CD4-positive, alpha-beta T cell treated with Interleukin-15 for 1 hour (primary cell): ENCODE measurements at places on chromosomes 5 and 9.

GRCh38 chr9:38342532-38342931 lies 50.0 kb upstream of the ALDH1B1 start:
- no peak for DNase-seq

- no peak for DNase-seq
Measured at GRCh38 chr5:131393498-131393968, 129.7 kb downstream of the CDC42SE2 start.

DNA sequence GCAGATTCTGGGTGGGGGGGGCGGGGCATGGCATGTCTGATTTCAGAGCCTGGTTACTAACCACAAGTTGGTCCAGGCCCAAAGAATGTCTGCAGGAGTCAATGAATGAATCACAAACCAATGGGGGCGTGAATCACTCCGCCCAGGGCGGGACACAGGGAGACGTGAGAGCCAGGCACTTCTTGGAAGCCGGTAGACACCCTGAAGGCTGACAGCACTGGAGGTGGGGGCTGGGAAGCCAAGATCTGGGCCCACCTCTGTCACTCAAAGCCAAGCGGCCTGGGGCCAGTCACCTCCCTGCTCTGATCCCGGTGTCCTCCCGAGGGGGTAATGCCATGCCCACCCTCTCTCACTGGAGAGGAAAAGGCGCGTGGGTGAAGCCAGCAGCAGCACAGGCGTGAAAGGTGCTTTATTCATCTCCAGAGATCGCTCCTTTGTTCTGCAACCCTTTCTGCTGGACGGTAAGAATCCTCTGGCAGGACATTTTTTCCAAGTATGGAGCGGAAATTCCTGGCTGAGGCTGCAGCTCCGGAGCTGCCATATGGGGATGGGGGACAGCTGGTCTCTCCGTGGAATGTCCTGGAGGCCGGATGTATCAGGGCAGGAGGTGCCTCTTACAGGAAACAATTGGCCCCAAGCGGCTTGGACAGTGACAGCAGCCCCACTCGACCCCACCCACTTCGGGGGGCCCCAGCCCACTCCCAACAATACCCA lies 85.0 kb downstream of the STK10 start:
- DNase-seq = no peak

DNA sequence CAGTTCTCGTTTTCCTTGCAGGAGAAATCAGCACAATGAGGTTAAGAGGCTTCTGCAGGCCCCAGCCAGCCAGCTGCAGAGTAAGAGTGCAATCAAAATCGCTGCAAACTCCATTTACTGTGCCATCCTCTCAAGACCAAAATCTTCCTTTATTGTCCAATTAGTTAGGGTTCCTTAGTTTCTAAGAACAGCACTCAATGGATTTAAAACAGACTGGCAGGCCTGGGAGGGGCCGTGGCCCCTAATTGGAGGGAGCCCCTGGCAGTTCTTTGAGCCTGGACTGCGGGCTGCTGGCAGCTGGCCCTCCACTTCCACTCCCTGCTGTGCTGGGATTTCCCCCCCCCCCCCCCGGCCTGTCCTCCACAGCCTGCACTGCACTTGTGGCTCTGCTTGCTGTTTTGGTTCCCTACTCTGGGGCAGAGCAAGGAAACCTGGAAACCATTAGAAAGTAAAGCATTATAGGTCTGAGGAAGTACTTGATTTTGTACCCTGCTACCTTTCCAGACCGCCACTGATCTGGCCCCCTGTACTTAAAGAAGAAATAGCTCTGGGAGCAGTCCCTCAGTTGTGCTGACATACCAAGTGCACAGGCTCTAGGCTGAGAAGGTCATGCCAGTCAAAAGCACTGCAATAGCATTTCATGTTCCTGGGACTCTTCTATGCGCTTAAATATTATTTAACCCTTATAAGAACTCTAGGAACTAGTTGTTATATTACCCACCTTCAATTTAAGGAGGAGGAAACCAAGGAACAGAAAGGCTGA lies 129.0 kb downstream of the APBA1 start:
- no peak for DNase-seq

- DNase-seq = peak; percentile 86
Measured at GRCh38 chr5:181243564-181244343, at the start of gene RACK1. Gene RACK1 (minus strand): TSS chr5:181243906. CDS start chr5:181243800, 106 bp downstream.

- no peak for DNase-seq
Measured at GRCh38 chr9:5899292-5899691, 8.6 kb downstream of the MLANA start.

DNA sequence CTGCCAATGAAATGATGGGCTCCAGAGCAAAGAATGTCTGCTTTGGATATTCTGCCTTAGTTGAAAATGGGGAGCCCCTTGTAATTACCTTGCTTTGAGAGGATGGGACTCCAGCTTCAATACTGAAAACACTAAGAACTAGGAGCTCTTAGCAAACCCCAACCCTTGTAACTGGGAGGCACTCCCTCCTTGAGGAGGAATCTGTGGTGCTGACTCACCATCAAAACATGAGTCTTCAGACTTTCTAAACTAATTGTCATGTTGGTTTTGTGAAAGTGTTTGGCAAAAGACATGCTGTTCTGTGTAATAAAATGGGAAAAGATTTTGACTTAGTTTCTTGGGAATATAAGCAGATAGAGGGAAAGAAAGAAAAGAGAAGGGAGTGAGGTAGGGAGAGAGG lies 91.9 kb upstream of the PTPRD start:
- DNase-seq = no peak

GRCh38 chr5:79133657-79134451 lies 22.2 kb downstream of the BHMT start:
- DNase-seq = peak; percentile 50

DNA sequence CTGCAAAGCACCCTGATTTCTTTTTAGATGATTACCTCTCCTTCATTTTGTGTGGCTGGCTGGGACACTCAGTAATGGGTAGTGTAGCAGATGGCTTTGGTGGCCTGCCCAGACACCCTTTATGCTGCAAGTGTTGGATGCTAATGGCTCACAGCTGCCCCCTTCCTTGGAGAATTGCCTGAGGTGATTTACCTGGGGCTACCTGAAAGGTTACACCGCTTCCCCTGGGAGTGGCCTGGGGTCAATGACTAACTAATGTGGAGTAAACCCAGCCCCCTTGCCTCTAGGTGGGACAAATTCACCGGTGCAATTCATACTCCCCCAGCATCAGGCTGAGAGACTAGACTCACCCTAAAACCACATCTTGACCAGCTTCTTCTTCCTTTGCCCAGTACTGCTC lies 23.5 kb upstream of the HAND1 start:
- DNase-seq = no peak

- DNase-seq = no peak
Measured at GRCh38 chr9:131370638-131371037, 23.2 kb upstream of the PRRC2B start.

GRCh38 chr5:169763376-169764017 lies 126.4 kb downstream of the DOCK2 start:
- no peak for DNase-seq

DNA sequence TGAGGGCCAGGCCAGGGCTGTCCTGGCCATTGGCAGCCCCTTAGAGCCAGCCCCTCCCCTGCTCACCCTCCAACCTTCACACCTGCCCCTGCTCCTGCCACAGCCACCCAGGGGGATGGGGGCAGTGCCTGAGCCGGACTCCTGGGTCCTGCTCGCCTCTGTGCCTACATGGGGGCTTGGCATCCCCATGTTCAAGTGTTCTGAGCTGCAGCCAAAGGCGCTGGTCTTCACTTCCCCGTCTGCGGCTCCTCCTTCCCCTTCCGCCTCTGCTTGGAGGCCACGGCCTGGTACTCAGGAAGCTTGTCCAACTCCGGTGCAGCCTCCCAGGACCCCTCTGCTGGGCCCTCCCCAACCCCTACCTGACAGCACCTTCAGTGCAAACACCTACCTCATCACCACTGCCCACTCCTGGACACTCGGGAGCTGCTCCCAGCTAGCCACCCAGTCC lies 2.3 kb upstream of the DNLZ start:
- no peak for DNase-seq

DNA sequence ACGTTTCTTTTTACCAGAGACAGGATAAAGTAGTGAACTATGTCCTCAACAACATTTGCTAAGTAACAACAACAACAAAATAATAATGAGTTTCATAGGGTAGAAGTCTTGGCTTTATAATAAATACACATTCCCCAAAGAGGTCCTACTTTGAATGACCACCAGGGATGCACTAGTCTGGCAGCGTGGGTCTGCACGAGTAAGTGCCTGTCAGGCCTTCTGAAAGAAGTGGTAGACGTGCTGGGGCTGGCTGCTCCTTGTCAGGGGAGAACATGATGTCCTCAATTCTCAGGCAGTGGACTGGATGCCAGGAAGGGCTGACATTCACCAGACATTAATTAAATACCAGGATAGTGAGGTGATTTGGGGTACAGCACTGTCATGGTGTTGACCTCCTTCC lies 331.1 kb downstream of the TMEM38B start:
- DNase-seq = no peak

- DNase-seq = peak; percentile 67
Measured at GRCh38 chr9:133347515-133347984, 381 bp downstream of the MED22 start.

GRCh38 chr9:33379666-33380389 lies 22.5 kb downstream of the AQP7 start:
- no peak for DNase-seq

- no peak for DNase-seq
Measured at GRCh38 chr5:105573575-105573974, 2011.0 kb upstream of the NUDT12 start.

DNA sequence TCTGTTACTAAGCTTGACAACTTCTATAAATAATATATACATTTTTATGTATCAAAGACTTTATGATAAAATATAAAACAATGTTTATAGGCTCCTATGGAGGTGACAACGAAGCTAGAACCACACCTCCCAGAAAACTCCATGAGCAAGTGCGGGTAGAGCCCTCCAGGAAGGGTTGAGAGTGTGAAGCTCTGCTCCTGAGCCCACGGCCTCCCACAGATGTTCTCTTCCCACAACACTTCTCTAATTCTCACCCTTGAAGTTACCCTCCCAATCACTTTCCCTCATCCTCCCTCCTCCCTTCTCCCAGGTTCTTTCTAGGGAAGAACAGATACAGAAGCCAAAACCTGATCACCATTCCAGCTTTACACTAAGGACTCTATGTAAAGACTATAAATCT lies 427.6 kb downstream of the SPOCK1 start:
- no peak for DNase-seq

DNA sequence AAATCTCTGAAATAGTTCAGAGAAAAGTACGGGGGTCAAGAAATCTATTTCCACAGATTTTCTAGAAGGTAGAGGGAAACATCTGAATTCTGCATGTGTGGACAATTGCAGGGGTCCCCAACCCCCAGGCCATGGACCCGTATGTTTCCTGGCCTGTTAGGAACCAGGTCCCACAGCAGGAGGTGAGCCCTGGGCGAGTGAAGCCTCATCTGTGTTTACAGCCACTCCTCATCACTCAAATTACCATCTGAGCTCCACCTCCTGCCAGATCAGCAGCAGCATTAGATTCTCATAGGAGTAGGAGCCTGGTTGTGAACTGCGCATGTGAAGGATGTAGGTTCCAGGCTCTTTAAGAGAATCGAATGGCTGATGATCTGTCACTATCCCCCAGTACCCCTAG lies 200.5 kb upstream of the EDIL3 start:
- DNase-seq = no peak

- no peak for DNase-seq
Measured at GRCh38 chr9:111691672-111692329, 30.4 kb downstream of the GNG10 start.

DNA sequence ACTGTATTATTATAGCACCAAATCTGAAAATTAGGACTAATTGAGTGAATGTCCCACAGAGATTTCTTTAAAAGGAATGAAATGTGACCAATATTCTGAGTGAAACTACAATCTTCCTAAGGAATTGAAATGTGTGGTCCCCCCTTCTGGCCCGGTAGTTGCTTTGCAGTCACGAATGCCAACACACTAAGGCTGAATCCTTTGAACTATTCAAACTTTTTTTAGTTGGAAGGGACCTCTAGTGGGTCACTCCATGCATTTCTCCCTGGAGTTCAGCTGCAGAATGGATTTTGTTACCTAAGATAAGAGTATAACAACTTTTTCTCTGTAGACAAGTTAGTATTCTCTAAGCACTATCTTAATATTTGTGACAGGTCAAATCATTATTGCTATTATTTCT lies 2.8 kb downstream of the CDH6 start:
- no peak for DNase-seq

GRCh38 chr5:38845526-38846378 lies at the start of gene OSMR:
Gene OSMR (plus strand): TSS chr5:38846012. CDS start chr5:38869045, 23,033 bp downstream.
- no peak for DNase-seq

DNA sequence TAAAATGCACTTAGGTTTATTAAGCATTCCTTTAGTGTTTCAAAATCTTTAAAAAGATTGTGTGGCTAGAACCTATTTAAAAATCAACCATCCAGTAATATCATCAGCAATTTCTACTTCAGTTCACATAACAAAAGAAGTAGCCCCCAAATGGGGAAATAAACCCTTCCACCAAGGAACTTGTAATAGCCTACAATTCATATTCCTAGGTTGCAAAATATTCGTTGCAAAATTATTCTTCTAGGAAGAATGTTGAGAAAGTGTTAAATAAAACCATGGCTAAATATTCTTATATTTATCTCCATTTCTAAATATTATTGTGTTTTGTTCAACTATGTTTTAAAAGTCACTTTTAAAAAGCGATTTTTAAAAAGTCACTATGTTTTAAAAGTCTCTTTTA lies 177.9 kb upstream of the PRLR start:
- no peak for DNase-seq

- DNase-seq = no peak
Measured at GRCh38 chr5:90386099-90386710, 23.4 kb downstream of the CETN3 start.

DNA sequence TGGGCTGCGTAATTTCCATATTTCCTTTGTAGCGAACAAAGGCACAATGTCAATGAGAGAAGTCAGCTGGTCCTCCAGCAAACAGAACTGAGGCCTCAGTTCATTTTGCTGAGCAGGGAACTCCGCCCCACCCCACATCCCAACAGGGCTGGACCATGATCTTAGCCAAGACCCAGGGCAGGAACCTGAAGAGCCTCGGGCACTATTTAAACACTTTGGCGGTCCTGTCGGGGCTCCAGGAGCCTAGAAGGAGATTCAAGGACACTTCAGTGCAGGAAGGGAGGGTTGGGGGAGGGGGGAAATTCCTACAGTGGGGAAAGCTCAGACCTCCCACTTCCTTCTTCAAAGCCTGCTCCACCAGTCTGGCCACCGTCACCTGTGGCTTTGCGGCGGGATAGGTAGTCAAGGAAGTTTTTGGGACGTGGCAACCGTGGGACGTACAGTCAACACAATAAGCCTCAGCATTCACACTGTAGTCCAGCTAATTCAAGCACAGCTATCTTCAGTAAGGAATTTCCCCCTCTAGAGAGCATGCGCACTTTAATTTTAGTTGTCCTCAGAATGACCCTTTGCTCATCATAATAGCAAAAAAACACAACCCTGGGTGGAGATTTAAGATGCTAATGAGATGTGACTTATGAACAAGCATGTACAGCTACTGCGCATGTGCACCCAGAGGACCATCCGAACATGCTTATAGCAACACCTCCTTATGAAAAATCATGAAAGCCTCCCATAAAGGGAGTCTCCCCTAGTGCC lies 30.9 kb downstream of the S1PR3 start:
- DNase-seq = no peak

GRCh38 chr5:151739395-151739794 lies 19.0 kb downstream of the ATOX1 start:
- no peak for DNase-seq

- no peak for DNase-seq
Measured at GRCh38 chr5:6856653-6857052, 143.4 kb downstream of the TENT4A start.

- DNase-seq = no peak
Measured at GRCh38 chr5:127924606-127925005, 159.0 kb upstream of the SLC12A2 start.

- no peak for DNase-seq
Measured at GRCh38 chr5:156326718-156327259, at the start of gene SGCD. Gene SGCD (plus strand): TSS chr5:156327164.

GRCh38 chr5:109697339-109697738 lies 7.6 kb downstream of the MAN2A1 start:
- DNase-seq = no peak
